ENCODE measurements at places on chromosomes 4 and X.

DNA sequence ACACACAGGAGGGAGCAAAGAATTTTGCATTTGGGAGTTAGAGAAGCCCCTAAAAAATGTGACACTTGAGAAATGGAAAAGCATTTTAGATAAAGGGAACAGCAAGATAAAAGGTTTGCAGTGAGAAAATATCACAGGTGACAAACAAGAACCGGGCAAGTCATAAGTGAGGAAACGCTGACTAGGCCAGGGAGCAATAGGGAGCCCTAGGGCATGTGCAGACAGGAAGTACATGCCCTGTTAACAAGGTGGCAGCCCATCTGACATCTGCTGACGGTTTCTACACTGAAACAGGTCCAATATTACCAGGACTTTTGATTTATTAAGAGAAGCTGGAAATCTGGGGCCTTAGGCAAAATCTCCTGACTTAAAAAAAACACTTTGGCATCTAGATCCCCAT lies 4.0 kb upstream of the IL13RA1 start:
- DNase-seq, result no peak

- DNase-seq, result no peak
Observed at GRCh38 chr4:140296335-140297220, 76.9 kb upstream of the SCOC start.

DNA sequence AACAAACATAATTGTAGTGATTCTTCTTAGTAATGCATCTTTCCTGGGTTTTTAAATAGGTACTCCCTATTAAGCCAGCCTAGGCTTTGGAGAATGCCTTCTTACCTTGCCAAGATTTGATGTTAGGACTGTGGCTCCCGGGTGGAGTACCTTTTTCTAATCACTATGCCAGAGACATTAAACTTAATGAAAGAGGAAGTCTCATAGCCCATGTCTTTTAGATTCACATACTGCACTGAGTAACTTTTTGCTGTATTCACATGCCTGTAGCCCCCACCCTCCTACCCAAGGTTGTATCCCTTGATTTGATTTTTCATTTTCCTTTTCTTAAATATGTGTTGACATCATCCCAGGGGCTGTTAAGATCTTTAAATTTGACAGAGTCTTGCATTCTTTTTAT lies 104.2 kb upstream of the TLR2 start:
- DNase-seq, result no peak

DNA sequence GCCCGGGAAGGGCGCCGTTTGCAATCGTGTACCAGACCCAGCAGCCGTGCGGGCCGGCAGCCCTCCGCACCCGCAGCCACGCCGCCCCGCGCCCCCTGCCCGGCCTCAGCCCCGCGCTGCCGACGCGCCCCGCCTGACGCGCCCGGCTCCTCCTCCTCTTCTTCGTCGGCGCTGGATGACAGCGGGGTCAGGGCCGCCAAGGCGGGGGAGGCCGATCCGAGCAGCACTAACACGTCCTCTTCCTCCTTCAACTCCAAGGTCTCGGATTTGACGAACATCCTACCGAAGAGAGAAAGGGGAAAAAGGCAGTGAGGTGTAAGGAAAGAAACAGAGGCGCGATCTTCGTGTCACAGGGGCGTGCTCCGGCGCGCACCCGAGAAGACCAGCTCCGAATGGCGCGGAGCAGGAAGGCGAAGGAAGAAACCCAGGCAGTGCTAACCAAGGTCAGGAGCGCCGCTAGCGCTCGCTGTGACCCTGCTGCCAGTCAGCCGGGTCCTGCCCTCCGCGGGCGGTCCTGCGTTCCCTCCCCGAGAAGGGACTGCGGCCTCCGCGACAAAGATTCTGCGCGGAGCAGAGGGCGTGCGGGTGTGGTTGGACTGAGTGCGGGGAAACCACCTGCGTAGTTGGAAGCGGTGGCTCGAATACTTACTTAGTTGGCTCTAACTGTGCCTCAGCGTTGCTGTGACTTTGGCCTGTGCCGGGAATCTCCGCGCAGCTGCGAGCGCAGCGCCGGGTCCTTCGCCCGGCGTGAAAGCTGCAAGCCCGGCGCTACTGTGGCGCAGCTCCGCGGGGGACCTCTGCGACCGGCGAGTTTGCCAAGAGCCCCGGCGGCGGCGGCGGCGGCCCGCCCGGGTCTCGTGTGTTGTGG lies 548 bp downstream of the NEUROG2 start:
- no peak for DNase-seq

GRCh38 chr4:8346838-8347605 lies 77.5 kb downstream of the HTRA3 start:
- no peak for DNase-seq

All from retinal pigment epithelial cell (primary cell).